ENCODE measurements at places on chromosomes 3 and 15.

GRCh38 chr3:132854856-132855535 lies 132.8 kb upstream of the NPHP3 start:
- no peak for DNase-seq

GRCh38 chr3:190217081-190217480 lies 96.4 kb upstream of the P3H2 start:
- no peak for DNase-seq

- DNase-seq = no peak
Measured at GRCh38 chr15:84099181-84099580, 136.4 kb upstream of the GOLGA6L4 start.

- DNase-seq = no peak
Measured at GRCh38 chr15:90006217-90007075, 5.3 kb downstream of the ZNF710 start.

DNA sequence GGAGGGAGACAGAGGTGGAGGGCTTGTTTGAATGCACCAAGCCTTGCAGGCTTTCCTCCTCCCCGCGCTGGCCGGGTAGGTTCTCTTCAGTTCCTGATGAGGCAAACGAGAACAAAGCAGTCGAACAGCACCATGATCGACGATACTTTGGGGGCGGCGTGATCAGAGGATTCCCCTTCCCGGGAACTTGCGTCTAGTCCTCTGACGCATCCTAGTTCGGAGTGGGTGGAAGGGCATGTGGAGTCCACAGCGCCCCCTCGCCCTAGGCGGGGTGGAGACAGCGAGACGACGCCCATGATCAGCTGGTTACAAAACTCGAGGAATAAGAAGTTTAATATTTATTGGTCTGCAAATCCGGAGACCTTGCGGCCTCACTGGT lies 452 bp upstream of the SV2B start:
- no peak for DNase-seq

DNA sequence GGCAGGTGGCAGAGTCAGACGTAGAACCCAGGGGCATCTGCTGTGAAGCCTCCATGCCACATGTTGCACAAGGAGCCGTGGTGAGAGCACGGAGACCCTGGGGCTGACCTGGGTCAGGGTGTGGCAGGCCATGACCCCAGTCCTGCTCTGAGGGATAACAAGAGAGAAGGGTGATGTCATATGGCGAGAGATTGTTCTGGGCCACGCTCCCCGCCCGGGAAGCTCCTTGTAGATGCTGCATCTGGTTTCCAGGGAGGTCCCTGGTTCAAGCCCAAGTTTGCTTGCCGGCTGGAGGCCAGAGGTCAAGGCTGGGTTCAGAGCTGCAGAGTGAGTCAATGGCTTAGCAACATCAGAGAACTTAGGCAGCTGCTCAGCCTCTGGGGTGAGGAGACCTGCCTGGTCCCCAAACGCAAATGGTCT lies 17.3 kb downstream of the FGD5 start:
- no peak for DNase-seq

- no peak for DNase-seq
Measured at GRCh38 chr3:156311930-156312329, 191.6 kb downstream of the KCNAB1 start.

DNA sequence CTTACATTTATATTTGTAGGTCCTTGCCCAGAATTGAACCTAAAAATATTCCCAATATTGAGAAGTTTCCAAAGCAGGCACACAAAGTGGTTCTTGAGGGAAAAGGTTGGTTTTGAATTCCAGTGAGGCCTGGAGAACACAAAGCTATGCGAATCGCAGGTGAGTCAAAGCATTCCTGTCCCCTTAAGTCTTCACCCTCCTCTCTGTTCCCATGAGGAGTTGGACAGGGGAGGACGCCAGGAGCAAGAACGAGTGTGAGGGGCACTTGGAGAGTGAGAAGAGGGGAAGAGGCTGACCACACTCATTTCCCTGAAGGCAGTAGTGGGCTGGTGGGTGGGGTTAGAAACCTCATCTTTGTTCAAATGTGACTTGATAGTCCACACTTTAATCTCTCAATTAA lies 185.8 kb upstream of the EOMES start:
- DNase-seq = no peak

DNA sequence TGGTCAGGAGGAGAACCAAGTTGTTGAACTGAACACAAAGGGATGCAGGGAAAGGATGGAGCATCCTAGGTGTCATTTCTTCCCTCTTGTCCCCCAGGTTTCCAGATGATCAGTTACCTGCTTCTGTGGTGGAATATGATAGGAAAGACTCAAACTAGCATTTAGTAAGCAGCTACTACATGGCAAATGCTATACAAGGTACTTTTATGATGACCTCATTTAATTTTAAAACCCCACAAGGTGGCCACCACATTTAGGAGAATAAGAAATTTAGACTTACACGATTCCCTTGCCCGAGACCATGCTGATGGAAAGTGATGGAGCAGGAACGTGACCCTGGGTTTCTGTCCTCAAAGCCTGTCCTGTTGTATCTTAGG lies 40.9 kb downstream of the CCR4 start:
- no peak for DNase-seq

- DNase-seq = no peak
Measured at GRCh38 chr3:25313286-25313685, 114.8 kb upstream of the RARB start.

DNA sequence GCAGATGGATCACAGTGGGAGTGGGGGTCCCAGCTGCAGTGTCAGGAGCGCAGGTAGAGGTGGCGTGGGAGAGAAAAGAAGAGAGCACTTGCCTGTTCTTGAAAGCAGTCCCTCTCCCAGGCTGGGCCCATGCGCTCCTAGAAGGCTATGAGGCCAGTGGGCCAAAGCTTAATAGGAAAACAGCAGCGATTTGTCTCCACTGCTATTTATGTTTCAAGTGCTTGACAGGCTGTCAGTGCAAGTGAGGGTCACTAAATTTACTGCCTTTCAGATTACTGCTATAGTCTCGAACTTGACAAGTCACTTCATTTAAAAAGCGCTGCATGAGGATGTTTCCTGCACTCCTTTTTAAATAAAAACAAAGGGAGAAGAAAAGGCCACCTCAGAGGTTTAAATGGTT lies 239.5 kb downstream of the GAP43 start:
- no peak for DNase-seq

GRCh38 chr3:172305552-172305951 lies 142.7 kb downstream of the GHSR start:
- no peak for DNase-seq

GRCh38 chr15:77871852-77872371 lies 205.6 kb downstream of the TBC1D2B start:
- no peak for DNase-seq

- no peak for DNase-seq
Measured at GRCh38 chr3:100522125-100522524, 29.7 kb downstream of the TMEM45A start.

GRCh38 chr3:43055806-43056770 lies 49.8 kb downstream of the POMGNT2 start:
- no peak for DNase-seq

DNA sequence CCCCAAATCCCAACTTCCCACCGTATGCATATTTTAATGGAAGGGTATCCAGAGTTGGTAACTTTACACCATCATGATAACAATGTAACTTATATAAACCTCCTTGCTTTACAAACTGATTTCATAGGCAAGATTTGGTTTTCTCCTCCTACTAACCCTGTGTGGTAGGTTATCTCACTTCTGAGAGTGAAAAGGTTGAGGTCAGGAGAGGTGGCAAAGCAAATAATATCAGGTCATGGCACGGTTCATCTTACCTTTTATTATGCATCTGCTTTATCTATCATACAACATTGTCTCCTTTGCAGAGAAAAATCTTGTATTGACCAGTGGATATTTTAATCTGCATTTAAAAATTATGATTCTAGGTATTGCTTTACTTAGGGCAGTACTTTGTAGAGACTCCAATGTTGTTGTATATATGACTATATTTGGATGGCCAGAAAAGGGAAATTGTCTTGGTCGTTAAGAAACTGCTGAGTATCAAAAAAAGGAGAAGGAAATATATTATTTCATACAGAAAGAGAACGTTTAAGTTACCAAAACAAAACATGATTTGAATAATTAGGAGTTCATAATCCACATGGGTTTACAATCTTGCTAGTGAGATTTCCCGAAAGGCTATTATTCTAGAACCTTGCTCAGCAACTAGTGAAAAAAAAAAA lies 30.4 kb downstream of the NFKBIZ start:
- DNase-seq = no peak

- no peak for DNase-seq
Measured at GRCh38 chr3:12308517-12308916, 19.6 kb downstream of the PPARG start.

DNA sequence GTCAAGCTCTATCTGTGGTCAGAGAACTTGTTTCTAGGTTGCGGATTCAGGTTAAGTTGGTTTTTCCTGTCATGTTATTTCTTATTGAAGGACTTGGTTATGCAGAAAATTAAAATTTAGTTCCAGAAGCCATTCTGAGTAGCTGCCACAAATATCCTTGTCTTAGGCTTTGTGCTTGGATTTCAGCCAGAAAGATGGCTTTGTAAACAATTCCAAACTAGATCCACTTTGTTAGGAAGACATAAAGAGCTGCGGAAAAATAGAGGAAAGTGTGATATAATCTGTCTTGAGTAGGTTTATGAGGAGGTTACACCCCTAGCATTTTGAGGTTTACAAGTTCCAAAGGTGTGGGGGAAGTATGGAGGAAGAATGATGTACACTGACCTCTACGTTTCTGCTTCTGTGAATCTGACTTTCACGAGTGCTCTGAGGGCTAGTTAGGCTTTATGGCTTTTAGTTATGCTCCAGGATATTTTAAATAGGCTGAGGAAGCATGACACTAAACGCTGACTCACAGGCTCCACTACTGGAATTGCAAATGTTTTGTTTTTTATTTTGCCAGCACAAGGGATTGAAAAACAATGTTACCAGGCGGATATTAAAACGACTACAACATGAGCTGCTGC lies 46.3 kb upstream of the UTS2B start:
- DNase-seq = no peak

GRCh38 chr3:63967675-63968611 lies 55.4 kb downstream of the PSMD6 start:
- DNase-seq = no peak

DNA sequence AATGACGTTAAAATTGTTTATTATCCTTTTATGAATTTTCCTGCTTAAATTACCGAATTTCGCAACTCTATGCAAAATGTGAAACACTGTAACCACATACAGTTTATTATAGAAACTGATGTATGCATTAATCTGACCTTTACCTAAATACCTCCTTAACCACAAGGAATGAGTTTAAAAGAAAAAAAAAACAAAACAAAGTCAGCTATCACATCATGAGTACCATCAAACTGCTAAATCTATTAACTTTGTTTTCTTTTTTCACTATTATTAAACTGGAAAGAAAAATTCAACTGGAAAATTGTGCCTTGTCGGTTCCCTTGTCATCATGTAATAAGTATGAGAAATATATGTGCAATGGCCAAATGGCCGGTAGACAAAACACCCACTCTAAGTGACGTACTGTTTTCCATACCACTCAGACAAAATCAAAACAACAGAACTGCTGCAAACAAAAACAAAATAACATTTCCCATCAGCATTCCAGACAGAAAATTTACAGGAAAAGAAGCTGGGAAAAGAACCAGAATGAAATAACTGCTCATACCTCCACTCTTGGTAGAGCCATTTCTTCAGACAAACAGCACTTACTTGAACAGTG lies 415.3 kb downstream of the FOXP1 start:
- no peak for DNase-seq

DNA sequence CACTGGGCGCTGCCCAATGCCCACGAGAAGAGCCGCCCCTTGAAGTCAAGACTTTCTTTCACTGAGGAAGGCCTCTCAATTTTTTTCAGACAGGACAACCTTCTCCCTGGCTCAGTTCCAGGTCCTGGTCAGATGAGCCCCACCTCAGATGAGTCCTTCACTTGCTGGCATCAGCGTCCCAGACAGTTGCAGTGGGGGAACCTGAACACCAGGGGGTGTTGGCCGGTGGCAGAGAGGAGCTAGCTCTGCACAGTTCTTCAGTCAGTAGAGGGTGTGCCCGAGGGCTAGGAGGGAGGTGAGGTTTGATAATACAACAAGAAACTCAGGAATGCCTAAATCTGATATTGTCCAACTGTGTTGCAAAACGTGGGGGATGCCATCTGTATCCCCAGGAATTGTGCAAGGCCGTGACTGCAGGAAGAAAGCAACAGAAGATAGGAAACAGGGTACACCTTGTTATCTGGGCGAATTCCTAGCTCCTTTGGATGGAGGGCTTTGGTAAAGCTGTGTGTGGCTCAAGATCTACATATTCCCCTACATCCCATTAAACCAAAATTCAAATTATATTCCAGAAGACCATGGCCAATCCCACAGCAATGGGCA lies 34.3 kb downstream of the CCR3 start:
- DNase-seq = no peak

DNA sequence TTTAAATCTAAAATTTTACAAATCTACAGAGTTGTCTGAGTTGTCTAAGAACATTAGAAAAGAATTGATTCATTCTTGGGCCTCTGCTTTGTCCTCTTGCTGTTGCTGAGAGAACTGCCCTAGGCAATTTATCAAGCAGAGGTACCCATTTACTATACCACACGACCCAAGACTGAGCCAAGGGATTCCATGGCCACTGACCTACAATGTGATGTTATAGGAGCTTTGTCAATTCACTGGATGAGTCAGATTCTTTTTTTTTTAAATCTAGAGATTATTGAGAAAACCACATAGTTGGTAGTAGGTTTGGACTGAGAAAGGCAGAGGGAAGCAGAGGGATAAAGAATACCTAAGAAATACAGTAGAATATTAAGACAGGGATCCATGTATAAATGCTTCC lies 55.3 kb downstream of the TRAT1 start:
- DNase-seq = no peak

DNA sequence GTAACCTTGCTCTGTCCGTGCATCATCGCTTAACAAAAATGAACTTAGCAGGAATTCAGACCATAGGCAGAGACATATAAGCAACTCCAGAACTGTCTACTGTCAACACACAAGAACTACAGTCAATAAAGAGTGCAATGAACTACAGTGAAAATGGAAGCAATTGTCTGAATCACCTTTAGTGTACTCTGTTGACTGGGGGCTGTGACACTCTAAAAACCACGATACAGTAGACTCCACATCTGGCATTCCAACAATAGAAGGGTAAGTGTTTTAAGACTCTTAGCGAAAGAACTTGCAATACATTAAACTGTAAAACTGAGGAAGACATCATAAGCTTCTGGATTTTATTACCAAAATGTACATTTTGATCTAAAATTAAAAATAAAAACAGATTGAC lies 347.3 kb downstream of the ZBTB20 start:
- DNase-seq = no peak

DNA sequence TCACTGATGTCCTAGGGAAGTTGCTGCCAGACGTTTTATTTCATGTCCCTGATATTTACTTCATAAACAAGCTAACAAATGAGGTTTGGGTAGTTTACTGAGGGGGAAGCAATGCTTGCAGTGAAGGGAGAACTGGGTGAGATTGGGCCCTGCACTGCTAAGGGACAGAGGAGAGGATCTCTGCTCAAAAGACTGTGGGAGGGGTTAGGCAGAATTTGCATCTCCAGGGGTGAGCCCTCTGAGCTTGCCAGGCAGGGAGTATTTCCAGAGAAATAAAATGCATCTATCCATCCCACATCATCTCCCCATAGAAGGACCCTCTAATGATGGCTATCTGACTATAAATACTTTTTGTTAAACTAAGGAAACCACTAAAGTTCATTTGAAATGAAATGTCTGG lies 215.6 kb downstream of the CBLB start:
- DNase-seq = no peak

Measured in cortex of kidney (tissue), 1 donor.